ENCODE measurements at places on chromosomes 2 and 18.

- DNase-seq = no peak
Observed at GRCh38 chr2:22055784-22056620, 932.2 kb downstream of the TDRD15 start.

- DNase-seq = no peak
Observed at GRCh38 chr2:95024960-95025405, 525 bp upstream of the MAL start.

DNA sequence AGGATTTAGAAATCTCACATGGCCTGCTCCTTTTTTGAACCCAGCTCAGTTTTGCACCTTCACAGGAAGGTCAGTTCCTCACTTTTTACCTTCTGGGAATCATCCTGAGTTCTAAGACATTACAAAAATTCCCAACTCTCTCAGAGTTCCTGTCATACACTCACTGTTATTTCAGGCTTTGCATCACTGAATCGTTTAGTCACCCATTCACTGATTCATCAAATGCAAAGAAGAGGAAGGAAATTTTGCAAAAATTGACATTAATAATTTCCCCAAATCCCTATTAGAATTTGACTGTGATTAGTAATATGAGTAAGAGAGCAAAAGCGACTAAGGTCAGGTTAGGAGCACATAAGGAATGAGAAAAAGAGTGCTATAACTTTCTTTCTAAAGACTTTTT, 197.5 kb downstream of the PDE1A start:
- DNase-seq = no peak

- DNase-seq = no peak
Observed at GRCh38 chr2:230865766-230866755, 1.3 kb downstream of the ITM2C start.

DNA sequence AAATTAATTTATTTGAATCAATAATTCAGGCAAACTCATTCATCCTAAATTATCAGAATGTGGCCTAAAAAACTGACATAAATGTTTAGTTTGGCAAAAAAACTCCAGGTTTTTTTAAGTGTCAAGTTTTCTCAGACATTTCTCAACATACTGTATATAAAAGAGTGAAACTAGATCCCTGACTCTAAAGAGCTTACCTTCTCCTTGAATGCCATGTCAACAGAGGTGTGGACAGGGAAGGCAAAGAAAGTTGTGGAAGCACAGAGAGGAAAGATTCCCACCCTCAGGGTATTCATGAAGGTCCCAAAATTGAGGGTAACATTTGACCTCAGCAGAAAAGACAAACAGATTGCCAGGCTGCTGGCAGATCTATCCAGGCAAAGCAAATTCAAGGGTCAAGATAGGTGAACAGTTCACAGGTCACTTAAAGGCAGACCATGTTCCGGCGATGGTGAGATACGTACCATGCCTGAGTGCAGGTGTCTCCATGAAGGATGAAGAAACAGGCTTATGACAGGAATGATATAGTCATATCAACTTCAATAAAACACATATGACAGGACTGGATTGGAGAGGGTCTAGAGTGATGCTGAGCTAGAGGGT, 1638.3 kb upstream of the ZEB2 start:
- DNase-seq = no peak

DNA sequence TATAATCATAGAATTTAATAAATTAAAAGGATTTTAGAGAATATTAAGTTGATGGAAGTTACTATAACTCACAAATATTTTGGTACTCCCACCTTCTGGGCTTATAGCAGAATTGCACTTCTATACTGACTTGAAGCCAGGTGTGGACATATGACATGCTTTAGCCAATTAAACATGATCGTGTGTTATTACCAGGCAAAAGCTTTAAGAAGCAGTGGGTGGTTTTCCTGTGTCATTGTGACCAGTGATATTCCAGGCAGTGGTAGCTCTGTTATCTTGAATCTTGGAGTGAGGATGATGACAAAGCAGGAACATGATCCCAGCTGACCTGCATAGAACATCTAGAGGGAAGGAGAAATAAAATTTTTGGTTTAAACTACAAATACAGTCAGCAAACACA, 370.9 kb upstream of the ZEB2 start:
- peak; percentile 62 for DNase-seq

DNA sequence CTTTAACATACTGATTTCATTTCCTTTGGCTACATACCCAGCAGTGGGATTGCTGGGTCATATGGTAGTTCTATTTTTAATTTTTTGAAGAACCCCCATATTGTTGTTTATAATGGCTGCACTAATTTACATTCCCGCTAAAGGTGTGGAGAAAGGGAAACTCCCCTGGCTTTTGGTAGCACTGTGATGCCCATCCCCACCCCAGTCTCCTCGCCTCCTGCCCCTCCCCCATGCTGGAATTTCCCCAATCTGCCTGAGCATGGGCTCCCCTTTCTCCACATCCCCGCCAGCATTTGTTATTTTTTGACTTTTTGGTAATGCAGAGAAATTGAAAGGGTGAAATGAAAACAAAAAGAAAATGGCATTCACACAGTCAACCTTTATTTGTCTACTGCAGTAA, 30.0 kb upstream of the SULT1C4 start:
- DNase-seq = no peak

DNA sequence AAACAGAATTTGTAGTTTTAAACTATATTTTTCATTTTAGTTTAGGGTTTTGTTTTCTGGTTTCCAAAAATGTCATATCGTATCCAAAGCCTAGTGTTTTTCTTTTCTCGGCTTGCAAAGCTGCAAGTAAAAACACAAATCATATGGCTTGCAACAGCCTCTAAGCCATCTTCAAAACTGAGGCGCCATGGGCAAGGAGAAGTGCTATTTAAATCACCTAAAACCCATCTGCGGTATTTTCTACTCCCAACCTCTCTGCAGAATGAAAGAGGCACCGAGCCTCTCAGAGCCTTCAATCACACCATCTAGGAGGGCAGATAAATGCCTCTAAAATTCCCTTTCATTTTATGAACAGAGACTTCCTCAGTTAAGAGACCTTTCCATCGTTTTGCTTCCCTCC, 25.2 kb downstream of the FECH start:
- DNase-seq = no peak

- no peak for DNase-seq
Observed at GRCh38 chr2:214648520-214648919, 161.0 kb downstream of the BARD1 start.

DNA sequence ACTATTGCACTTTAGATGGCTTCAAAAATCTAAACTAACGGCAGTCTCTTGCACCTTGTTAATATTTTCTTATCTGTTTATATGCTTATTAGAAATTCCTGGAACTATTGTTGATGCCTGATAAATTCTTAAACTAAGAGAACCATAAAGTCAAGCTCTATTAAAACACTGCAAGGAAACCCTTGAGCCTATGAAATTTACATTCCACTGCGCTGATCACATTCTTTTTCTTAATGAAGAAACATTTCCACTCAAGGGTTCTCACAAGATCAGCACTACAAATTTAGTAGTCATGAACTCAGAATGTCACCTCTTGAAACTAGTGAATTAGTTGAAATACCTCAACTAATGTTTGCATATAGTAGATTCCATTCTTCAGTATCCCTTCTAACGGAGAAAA, 331.8 kb upstream of the SLC8A1 start:
- no peak for DNase-seq

GRCh38 chr2:151978709-151979108, 120.1 kb downstream of the CACNB4 start:
- DNase-seq = no peak

DNA sequence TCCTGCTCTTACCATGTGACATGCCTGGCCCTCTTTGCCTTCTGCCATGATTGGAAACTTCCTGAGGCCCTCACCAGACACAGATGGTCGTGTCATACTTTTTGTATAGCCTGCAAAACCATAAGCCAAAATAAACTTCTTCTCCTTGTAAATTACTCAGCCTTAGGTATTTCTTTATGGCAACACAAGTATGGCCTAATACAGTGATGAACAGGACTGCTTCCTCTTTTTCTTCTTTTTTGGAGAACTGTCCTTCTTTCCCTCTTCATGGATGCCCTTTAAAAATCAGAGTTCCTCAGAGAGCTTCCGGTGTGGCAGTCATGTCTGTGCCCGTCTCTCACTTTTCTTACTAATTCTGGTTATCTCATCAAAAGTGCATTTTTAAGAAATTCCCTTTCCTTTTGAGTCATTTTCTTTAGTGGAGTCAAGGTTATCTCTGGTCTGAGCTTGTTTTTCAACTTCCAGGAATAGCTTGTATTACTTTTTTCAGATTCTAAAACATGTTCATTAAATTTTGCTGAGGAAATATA, 9.2 kb upstream of the IL1A start:
- DNase-seq = no peak

DNA sequence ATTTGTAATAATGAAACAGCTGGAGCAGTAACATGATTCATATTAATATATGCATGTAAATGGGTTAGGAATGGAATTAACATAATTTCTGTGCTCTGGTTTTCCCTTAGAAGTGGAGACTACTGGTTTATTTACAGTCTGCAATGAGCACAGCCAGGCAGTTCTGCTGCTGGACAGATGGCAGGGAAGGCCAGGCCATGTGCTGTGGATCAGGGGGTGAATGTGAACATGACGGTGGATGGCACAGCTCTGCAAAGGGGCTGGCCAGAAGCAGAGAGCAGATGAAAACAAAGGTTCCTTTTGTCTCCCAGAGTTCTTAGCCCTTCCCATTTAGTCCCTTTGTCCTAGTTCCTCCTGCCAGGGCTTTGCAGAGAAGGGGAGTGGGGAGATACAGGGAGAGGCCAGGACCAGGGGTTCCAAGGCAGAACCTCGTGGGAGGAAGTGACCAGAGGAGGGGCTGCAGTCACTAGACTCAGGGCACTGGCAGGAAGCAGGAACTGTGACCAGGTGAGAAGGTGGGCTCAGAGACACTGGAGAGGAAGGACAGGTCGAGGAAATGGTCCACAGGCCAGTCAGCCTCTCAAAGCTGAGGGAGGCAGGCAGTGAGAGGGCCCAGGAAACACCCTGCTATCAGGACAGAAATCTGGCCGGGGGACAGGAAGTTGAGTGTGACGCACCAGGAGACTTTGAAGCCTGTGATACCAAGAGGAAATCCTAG, 112.9 kb upstream of the ATP8B1 start:
- DNase-seq = no peak

DNA sequence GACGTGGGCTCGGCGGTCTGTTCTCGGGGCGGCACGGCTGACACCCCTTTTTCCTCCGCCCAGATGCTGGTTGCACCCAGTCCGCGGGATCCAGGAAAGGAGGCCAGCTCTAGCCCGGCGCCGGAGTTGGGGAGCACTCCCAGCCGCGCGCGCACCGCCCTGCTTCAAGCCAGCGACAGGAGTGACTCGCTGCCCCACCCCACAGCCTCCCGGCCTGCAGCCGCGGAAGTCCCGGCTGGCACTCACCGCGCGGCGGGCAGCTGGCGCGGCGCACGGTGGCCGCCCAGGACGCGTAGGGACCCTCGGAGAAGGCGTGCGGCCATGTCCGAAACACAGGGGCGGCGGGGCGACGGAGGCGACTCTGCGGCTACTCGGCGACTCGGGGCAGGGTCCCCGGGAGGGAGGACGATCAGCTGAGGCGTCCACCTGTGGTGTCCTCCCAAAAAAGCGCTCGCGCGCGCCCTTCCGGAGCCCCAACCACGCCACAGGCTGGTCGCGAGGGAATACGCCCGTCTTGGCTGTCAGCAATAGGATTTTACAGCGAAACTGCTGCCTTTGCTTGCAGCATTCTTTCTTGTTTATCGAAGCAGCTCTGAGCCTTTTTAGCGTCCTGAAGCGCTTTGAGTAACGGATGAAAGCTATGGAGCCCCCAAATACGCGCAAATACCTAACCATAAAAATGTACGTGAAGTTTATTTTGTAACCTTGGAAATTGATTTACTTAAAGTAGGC, at the start of gene ACADL:
Gene ACADL (minus strand): TSS at position 507 of the 732 bp plus-strand sequence. CDS start 184 bp downstream, at position 323.
- peak; percentile 32 for DNase-seq

GRCh38 chr2:240792629-240793312, 27.2 kb downstream of the KIF1A start:
- no peak for DNase-seq

- DNase-seq = no peak
Observed at GRCh38 chr2:8484502-8485283, 197.2 kb upstream of the ID2 start.

DNA sequence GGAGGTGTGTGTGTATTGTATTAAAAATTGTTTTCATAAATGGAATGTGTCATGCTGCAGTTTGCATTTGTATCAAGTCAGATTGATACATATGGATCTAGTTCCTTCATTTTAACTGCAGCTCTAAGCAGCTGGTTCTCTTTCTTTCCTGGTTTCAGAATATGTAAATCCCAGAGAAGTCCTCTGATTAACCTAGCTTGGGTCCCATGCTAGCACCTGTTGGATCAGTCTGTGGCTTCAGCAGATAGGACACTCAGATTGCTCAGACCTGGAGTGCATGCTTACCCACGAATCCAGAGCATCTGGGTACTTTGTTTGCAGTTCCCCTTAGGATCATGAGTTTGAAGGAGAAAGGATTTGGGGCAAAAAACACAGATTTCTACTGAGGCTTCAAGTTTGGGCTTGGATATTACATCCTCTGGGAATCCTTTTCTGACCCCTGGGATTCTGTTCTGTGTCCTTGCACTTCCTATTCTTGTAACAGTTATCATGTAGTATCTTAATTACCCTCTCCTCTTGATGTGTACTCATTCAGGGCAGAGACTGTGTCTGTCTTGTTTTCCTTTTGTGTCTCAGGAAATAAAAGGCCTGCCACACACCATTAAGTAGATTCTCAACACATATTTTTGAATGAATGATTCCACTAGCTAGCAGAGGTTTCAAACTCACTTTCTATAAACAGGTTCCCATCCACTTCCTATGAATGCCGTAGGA, 142.1 kb downstream of the PHLPP1 start:
- DNase-seq = no peak

DNA sequence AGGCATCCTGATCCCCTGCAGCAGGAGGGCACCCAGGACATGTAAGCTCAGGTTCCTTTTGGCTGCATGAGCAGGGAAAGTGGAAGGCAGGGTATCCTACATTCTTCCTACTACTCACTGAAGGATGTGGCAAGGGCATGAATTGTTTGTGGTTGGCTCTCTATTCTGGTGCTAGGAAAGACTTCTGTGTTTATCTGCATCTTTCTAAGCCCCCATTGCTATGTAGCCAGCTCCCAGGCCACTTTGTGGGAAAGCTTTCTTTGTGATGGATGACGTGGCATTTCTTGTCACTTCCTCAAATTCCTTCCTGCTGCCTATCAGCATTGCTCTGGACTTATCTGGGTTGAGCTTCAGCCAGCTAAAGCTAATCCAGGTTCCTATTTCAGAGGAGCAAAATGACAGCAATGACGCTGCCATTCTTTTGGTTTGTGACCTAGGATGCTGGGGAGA, 46.2 kb downstream of the MEIS1 start:
- DNase-seq = no peak

- peak; percentile 43 for DNase-seq
Observed at GRCh38 chr2:8090748-8091700, 590.8 kb upstream of the ID2 start.

- DNase-seq = no peak
Observed at GRCh38 chr2:217794133-217794986, 208.4 kb downstream of the TNS1 start.

- no peak for DNase-seq
Observed at GRCh38 chr18:46939998-46940571, 22.7 kb downstream of the KATNAL2 start.

GRCh38 chr2:168645696-168646338, 156.6 kb upstream of the NOSTRIN start:
- DNase-seq = no peak

- no peak for DNase-seq
Observed at GRCh38 chr18:3993941-3994687, 461.0 kb downstream of the DLGAP1 start.
